ENCODE measurements at places on chromosomes 3 and 15.
A peak's percentile ranks its signal among the peaks of the same experiment; 100 is the strongest.

DNA sequence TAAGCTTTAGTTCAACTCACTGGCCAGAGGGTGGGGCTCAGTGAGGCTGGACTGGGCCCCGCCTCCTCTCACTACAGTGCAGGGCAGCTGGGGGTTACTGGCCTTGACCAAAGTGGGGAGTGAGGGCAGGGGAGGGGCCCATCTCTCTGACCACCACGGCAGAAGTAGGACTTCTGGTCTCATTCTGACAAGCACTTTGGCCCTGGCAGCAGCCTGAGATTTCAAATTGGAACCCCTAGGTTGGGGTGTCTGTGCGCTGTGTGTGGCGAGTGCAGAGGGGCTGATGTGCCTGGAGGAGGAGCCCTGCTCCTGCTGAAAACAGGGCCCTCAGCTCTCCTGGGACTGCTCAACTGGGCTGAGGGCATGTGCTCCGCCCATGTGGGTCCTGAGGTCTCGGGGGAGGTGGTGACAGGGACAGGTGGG is 60.3 kb upstream of the RPL32 start:
- DNase-seq, result no peak

GRCh38 chr3:13377021-13377420 is 43.1 kb downstream of the NUP210 start:
- DNase-seq, result no peak

DNA sequence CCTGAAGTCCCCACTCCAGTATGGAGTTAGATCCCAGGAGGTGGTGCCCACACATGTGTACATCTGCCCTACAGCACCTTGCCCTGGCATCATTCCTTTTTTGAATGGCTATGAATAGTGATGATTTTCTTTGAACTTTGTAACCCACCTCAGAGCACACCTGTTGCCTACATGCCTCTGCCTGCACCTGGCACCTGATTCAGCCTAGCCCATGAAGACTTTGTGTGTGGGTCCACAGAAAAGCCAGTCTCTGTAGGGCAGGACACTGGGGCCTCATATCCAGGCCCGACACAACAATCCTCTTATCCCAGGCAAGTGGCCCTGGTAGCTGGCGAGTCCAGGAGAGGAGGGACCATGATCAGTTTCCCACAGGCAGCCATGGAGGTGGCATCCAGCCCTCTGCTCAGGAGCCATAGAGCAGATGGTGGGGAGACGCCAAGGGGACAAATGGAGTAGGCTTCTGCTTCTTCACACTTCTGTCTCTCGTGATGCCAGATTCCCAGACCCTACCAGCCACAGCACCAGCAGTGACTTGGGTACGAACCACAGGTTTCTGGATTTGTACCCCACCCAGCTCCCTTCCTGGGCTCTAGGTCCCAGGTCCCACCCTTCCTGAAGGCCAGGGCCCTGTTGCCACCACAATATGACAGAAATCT is 230.7 kb downstream of the UACA start:
- DNase-seq, result no peak

- DNase-seq, result peak; percentile 37
Observed at GRCh38 chr15:89828281-89829145, 13.9 kb upstream of the ANPEP start.

GRCh38 chr15:34217587-34218225 is 7.1 kb upstream of the EMC4 start:
- DNase-seq, result no peak

DNA sequence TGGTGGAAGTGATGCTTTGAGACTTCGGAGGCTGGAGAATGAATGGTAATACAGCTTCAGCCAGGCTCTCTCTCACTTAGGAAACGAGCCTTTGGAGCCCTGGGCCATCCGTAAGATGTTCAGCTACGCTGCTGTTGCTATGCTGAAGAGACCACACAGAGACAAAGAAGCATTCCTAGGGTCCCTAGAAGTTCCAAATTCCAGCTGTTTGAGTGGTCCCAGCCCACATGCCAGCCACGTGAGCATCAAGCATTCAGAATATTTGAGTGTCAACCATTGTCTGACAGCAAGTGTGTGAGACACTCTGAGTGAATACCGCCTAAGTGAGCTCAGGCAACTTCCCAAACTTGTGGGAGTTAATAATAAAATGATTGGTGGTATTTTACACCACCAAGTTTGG is 212.9 kb downstream of the CD47 start:
- no peak for DNase-seq

DNA sequence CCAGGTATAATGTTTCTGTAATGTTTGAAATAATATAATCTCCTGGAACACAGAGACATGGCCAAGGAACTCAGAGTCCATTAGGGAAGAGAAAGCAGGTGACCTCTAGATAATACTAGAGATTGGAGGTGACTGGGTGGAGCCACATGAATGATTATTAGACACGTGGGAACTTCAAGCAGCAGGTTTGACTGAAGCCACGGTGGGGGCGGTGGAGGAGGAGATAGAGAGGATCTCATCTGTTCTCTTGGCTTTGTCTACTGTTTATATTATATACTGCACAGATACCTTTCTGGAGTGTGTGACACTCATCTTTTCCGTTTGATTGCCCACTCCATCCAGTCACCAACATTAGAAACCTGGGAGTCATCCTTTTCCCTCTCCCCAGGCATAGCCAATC is 33.7 kb downstream of the KIF7 start:
- no peak for DNase-seq

- no peak for DNase-seq
Observed at GRCh38 chr15:69305204-69305931, 6.7 kb downstream of the PAQR5 start.

All from C1 segment of cervical spinal cord (tissue), 14 donors.